Placental pericyte (primary cell): ENCODE measurements at places on chromosomes 5 and 9. TPM values are rescaled to one million over a fixed set of nuclear protein-coding genes. Genes with fewer than 3 reads are reported as not detected.

The HK3 gene
- total RNA-seq = under 0.01 TPM in 1 of 2 replicates, not detected in the other

The CCL19 gene
- total RNA-seq = not detected in 2 replicates

The MRPS2 gene
- total RNA-seq = 33.4 and 35.0 TPM in 2 replicates

The GMCL2 gene
- not detected in 2 replicates for total RNA-seq

The ADGRV1 gene
- 0.14 and 0.66 TPM in 2 replicates for total RNA-seq

The SLCO6A1 gene
- total RNA-seq = under 0.01 and 0.14 TPM in 2 replicates

The PCDHB14 gene
- 0.29 and 0.44 TPM in 2 replicates for total RNA-seq

The ACSL6 gene
- not detected in 2 replicates for total RNA-seq

The PLK2 gene
- total RNA-seq = 236 and 325 TPM in 2 replicates

The EDIL3 gene
- total RNA-seq = 8.1 and 54.3 TPM in 2 replicates

The ZNF483 gene
- 0.44 and 0.86 TPM in 2 replicates for total RNA-seq

The SOHLH1 gene
- not detected in 2 replicates for total RNA-seq

The RPL35 gene
- 1,502 and 1,592 TPM in 2 replicates for total RNA-seq

The SLC6A18 gene
- total RNA-seq = not detected in 2 replicates

The RNF180 gene
- total RNA-seq = 1.0 and 1.3 TPM in 2 replicates

The MSMP gene
- not detected in 2 replicates for total RNA-seq
